ENCODE measurements at places on chromosomes 3 and 15.
A peak's percentile ranks its signal among the peaks of the same experiment; 100 is the strongest.

DNA sequence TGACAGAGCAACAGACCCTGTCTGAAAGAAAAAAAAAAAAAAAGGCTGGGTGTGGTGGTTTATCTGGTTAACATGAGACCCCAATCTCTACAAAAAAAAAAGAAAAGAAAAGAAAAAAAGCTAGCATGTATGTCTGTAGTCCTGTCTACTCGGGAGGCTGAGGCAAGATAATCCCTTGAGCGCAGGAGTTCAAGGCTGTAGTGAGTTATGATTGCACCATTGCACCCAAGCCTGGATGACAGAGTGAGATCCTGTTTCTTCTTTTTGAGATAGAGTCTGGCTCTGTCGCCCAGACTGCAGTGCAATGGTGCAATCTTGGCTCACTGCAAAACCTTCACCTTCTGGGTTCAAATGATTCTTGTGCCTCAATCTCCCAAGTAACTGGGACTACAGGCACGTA, 8.4 kb upstream of the DHX30 start:
- DNase-seq = no peak

DNA sequence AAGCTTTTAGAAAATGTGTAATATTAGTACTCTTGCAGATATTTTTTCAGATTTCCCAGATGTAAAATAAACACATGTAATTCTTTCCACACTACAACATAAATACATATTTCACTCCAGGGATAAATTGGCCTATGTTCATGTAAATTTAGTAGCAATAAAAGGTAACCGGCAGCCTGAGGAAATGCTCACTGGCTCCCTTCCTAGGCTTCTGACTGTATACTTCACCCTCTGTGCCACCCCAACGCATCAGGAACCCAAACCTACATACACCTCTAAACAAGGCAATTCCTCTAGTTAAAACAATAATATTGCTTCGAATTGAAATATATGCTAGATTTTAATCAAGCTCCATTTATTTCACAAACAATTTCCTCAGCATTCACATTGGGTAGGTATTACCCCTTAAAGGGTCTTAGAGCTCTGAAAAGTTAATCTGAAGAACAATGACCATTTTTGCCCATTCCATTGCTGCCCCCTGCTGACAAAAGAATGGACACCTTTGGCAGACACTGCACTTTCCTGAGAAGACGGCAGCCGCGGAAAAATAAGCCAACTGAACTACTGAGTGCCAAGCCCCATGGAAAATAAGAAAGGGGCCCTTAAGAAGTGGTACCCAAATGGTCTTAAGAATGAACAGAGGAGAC, 212.5 kb downstream of the OSBPL10 start:
- peak; percentile 13 for DNase-seq

DNA sequence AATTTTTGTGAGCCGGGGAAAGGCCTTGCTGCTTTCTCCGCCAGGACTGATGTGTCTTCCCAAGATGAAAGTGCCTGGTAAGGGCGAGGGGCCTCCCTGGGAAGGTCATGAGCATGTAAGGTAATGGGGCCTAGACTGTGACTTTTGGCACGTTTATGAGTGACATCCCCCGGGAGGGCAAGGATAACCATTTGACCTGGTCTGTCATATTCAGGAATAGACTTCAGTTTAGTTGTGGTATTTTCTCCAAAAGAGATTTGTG, 631 bp upstream of the CNBP start:
- DNase-seq = no peak

- DNase-seq = no peak
Measured at GRCh38 chr3:40615918-40616819, 91.4 kb downstream of the ZNF621 start.

DNA sequence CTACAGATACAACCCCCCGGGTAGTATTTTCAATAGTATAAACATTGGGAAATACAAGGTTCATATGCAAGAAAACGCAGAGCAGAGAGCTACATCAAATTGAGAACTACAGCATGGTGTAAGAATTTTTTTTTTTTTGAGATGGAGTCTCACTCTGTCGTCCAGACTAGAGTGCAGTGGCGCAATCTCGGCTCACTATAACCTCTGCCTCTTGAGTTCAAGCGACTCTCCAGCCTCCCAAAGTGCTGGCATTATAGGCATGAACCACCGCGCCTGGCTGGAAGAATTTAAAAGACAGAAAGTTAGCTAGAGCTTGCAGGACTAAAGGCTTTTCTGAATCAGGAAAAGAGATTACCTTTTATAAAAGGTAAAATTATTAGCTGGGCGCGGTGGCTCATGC, 42.0 kb downstream of the PIGB start:
- no peak for DNase-seq

GRCh38 chr3:4335840-4336562, 32.8 kb downstream of the SETMAR start:
- DNase-seq = no peak

- DNase-seq = no peak
Measured at GRCh38 chr3:195548006-195548405, 4.9 kb upstream of the PPP1R2 start.

GRCh38 chr3:117921411-117921810, 1113.2 kb downstream of the IGSF11 start:
- no peak for DNase-seq

- DNase-seq = no peak
Measured at GRCh38 chr15:42749266-42749665, 12.3 kb upstream of the CDAN1 start.

- no peak for DNase-seq
Measured at GRCh38 chr15:51802593-51802992, 26.9 kb upstream of the TMOD3 start.

GRCh38 chr3:30691944-30692343, 85.5 kb downstream of the TGFBR2 start:
- no peak for DNase-seq

DNA sequence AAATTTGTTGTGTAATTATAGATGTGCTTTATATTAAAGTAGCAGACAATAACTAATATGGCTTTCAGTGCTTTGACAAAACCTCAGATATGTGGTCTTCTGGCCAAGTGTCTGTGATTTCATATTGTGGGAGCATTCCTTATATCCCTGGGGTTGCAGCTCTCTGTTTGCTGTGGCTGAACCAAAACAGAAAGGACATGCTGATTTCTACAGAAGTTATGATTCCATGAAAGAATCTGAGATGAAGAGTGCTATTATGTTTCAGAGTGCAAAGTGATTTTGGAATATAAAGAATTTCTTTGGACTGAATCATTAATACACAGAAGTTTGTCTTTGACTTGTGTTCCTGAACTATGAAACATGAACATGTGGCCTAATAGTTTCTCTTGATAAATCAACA, 36.5 kb downstream of the CDV3 start:
- DNase-seq = no peak

- DNase-seq = no peak
Measured at GRCh38 chr3:24368605-24369004, 126.0 kb downstream of the THRB start.

- DNase-seq = peak; percentile 50
Measured at GRCh38 chr3:64188810-64189560, 36.3 kb downstream of the PRICKLE2 start.

- DNase-seq = peak; percentile 37
Measured at GRCh38 chr3:107265526-107265925, 111.7 kb upstream of the CCDC54 start.

GRCh38 chr3:116749388-116749787, 39.8 kb downstream of the TUSC7 start:
- DNase-seq = no peak

- no peak for DNase-seq
Measured at GRCh38 chr3:160870327-160870726, 114.3 kb downstream of the PPM1L start.

DNA sequence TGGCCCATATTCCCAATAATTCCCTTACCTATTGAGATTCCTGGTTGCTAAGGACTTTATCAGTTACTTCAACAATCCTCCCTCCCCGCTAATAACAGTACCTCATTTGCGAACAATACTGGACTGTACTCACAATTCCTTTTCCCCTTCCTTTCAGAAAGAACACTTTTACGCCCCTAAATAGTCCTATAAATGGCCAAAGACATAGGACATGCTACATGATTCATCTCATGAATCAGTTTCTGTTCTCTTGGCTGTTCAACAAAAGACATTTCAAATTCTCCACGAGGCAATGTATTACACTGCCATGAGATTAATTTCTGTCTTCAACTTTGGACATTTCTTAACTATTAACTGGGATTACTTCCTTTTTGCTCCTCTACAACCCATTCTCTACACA, 264.4 kb downstream of the TIGIT start:
- no peak for DNase-seq

- no peak for DNase-seq
Measured at GRCh38 chr3:8653800-8654408, 9.3 kb upstream of the SSUH2 start.

GRCh38 chr3:122947738-122948137, 79.8 kb downstream of the SEMA5B start:
- no peak for DNase-seq

DNA sequence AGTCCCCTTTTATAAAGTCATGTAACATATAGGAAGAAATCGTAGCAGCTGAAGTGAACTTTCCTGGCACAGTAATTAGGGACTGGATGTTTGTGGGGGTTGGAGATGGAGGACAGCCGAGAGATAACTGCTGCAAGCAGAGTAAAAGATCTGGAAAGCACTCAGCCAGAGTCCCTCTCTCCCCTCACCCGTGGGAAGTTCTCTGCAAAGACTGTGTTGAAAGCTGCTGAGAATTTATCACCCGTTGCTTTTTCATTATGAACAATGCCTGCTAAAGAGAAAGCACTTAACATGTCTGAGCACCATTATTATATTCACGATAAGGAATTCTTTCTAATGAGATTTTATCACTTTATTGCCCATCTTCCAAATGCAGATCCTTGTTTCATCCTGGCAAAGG, 248.8 kb downstream of the SHOX2 start:
- no peak for DNase-seq

DNA sequence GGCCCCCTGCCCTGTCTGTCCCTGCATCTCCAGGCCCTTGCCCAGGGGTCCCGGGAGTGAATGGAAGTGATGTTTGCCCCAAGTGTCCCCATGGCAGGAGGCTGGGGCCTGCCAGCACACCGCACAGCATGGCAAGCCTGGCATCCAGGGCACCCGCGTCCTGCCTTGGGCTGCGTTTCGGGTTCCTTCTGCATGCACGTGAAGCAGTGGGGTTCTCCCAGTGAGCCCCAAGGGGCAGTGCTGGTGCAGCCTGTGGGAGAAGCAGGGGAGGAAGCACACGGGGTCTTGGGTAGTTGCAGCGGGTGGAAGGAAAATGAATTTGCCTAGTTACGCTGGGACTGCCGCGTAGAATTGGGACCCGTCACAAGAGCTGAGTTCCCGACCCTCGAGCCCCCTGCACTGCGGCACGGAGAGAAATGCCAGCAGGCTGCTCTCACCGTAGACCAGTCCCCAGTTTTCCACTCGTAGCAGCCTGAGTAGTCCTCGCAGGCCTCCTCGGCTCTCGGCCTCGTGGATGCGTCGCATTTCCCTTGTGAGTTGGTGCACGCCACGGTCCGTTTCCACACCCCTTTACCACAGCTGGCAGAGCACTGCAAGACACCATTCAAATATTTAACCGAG, 259.5 kb upstream of the LYSMD4 start:
- no peak for DNase-seq

GRCh38 chr15:67862750-67863441, 23.1 kb upstream of the RNU6-1 start:
- no peak for DNase-seq

- peak; percentile 29 for DNase-seq
Measured at GRCh38 chr15:92524874-92525565, 130.6 kb downstream of the FAM174B start.

DNA sequence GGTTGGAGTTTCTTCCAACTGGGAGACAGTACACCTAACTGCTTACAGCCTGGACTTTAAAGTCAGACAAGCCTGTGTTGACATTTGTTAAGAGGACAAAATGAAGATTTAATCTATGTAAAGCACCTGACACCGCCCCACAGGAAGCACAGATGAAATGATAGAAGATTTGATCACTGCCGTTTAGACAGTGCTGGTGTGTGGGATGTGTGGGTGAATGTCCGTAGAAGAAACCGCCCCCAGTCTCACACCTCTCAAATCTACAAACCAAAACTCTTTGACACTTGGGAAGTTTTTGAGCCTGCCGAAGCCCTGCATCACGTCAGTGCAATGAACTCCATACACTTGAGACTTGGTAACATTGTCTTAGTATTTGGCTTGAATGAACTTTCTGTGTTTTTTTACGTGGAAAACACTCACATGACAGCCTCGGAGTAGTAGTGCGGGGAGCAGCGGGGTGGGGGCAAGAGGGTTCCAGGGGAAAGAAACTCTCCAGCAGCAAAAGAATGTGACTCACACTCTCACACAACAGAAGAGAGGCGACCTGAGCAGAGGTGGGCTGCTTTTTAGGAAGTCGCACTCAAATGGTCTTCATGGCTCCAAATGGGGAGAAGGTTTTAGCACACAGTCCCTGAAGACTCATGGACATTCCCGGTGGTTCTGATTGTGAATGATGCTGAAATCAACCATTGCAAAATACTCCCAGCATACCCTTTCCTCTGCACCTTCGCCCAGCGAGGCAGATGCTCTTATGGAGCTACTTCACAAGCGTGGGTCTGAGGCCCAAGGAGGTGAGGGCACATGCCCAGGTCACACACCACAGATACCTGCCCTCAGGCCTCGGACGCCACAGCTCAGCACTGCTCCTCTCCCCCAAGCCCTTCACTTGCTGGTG, 79.2 kb downstream of the SRGAP3 start:
- no peak for DNase-seq

- DNase-seq = no peak
Measured at GRCh38 chr3:172047567-172048115, 8.3 kb downstream of the FNDC3B start.

GRCh38 chr3:30871720-30872119, 22.7 kb downstream of the GADL1 start:
- DNase-seq = no peak

DNA sequence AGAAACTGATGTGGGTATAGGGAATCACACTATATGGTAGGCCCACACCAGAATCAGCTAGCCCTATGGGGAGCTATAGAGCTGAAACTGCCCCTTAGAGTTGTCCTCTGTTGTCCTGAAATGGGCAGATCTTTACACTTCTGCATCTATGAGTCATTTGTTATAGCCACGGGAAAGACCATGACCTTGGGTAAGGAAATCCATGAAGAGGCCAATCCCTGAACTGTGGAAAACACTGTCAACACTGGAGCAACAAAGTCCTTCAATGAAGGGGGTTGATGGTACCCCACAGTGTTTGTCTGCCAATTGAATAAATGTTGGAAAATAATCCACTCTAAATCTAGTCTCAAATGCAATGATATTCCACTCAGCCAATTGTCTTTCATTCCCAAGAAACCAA, 5.2 kb upstream of the CD200R1 start:
- no peak for DNase-seq

- no peak for DNase-seq
Measured at GRCh38 chr3:182375916-182376315, 417.4 kb upstream of the ATP11B start.

DNA sequence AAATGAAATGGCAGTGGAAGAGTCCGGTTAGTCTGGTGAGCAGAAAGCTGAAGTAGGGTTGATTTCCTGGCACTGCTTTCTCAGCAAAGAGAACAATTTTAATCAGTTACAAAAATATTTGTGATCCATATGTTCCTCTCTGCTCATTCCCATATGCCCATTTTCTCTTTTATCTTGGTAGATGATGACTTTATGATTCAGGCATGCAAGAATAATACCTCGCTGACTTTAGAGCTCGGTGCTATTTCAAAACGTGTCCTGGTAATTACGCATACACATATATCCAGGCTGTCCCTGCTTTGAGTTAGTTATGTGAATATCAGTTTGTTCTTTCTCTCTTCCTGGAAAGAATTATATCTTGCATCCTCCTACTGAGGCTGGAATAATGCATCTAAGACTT, 38.5 kb downstream of the ARPP21 start:
- no peak for DNase-seq
